ENCODE measurements at places on chromosomes 4 and X.

GRCh38 chrX:152157042-152157441, 18.7 kb upstream of the MAGEA10 start:
- DNase-seq, result no peak

DNA sequence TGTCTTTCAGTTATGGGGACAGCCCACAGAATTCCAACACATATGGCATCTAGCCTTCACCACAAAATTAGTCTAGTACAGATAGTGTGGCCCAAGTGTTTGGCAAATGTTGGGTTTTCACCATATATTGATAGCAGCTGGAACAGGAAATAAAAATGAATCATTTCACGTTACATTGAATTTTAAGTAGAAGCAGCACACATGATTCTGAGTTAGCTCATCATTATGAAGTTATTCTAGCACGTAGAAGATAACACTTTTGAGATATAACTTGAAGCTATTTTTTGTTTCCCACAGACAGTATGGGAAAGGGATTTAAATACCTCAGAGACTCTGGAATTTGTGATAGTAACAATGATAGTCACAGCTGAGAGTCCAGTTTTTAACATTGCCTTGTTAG, 118.7 kb downstream of the FAT4 start:
- no peak for DNase-seq

DNA sequence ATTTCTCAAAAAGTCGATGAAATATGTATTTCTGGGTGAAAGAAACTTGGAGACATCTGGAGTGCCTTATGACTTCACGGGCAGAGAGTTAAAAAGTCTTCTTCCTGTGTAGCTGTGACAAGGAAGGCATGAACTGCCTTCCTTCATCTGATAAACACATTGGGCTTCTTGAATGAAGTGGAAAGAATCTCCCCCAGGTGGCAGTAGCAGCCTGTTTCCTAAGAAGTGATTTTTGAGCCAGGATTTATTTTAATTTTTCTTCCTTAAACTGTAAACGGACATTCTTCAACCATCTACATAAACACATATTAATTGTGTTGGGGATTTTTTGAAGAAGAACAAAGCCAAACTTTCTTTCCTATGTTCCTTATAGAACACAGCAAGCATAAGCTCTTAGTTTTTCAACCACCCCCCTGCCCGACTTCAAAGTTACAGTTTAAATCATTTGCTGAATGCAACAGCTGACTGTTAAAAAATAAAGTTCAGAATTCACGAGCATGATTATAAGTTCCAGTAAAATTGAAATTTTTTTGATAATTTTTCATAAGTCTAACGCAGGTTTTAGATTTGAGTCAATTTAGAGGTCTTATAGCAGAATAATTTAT, 980 bp upstream of the GIMD1 start:
- DNase-seq, result peak; percentile 33

- DNase-seq, result peak; percentile 33
Observed at GRCh38 chrX:51641421-51642021, 22.8 kb upstream of the CENPVL3 start.

- DNase-seq, result no peak
Observed at GRCh38 chr4:106602711-106603110, 234.1 kb upstream of the GIMD1 start.

GRCh38 chr4:121308828-121309227, 72.0 kb downstream of the QRFPR start:
- no peak for DNase-seq

DNA sequence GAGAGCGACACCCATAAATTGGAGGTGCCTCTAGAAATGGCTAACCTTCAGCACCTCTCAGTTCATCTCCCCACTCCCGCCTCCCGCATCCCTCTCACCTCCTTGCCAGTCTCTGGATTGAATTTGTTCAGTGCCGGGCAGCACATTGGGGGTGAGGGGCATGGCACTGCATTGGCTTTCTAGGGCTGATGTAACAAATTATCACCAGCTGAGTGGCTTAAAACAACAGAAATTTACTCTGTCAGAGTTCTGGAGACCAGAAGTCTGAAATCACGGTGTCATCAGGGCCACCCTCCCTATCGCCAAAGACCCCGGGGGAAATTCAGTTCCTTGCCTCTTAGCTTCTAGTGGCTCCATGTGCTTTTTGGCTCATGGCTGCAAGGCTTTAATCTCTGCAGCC, 105.1 kb upstream of the RBPJ start:
- no peak for DNase-seq

GRCh38 chrX:25198253-25198652, 182.5 kb upstream of the ARX start:
- no peak for DNase-seq

GRCh38 chrX:7925867-7926472, 1.2 kb downstream of the PNPLA4 start:
- DNase-seq, result peak; percentile 70

- DNase-seq, result no peak
Observed at GRCh38 chrX:134501941-134502340, 42.0 kb downstream of the HPRT1 start.

- peak; percentile 58 for DNase-seq
Observed at GRCh38 chr4:158161551-158162354, 11.1 kb downstream of the GASK1B start.

- DNase-seq, result no peak
Observed at GRCh38 chr4:140691369-140691768, 64.8 kb downstream of the TBC1D9 start.

- no peak for DNase-seq
Observed at GRCh38 chr4:155616117-155616516, 50.5 kb upstream of the GUCY1A1 start.

GRCh38 chr4:9594948-9595347, 150.7 kb downstream of the DEFB131A start:
- DNase-seq, result no peak

- DNase-seq, result no peak
Observed at GRCh38 chr4:131013226-131013625, 1917.3 kb downstream of the C4orf33 start.

DNA sequence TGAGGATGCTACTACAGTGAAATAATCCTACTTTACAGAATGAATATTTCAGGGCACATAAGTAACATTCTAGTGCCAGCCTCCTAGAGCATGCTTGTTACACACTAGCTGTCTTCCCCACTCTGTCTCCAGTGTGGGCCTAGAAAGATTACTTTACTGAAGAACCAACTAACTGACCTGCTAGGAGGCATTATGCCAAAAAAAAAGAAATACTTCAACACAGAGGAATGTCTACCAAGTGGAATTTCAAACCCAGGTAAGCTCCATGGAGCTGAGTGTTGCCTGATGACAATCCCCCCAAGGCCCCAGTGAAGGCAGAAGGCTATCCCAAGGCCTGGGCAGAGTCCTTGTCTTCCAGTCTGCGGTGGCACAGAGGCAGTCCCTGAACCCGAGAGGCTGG, 40.9 kb upstream of the STS start:
- no peak for DNase-seq

- DNase-seq, result peak; percentile 79
Observed at GRCh38 chrX:21940356-21940829, at the start of gene SMS. TSS of gene SMS (plus strand) at chrX:21940709. CDS start at chrX:21940825, 116 bp downstream.
